Endodermal cell (in vitro differentiated cells): ENCODE measurements at places on chromosomes 11 and 22. TPM values are rescaled to one million over a fixed set of nuclear protein-coding genes. Genes with fewer than 3 reads are reported as not detected.

GRCh38 chr22:27488456-27489177 is 312.9 kb downstream of the MN1 start:
- no peaks in the 10 kb centered on the region for H3K27me3 ChIP-seq
- no peaks in the 10 kb centered on the region for H3K4me1 ChIP-seq
- no peak for DNase-seq

Gene SLCO2B1
- 0.90 and 1.1 TPM in 2 replicates for total RNA-seq

GRCh38 chr11:16215352-16215751 is 141.0 kb downstream of the SOX6 start:
- H3K27ac ChIP-seq, result no peak overlapping the region
- DNase-seq, result no peak
- no peaks in the 10 kb centered on the region for H3K4me1 ChIP-seq
- no peaks in the 10 kb centered on the region for H3K27me3 ChIP-seq

DNA sequence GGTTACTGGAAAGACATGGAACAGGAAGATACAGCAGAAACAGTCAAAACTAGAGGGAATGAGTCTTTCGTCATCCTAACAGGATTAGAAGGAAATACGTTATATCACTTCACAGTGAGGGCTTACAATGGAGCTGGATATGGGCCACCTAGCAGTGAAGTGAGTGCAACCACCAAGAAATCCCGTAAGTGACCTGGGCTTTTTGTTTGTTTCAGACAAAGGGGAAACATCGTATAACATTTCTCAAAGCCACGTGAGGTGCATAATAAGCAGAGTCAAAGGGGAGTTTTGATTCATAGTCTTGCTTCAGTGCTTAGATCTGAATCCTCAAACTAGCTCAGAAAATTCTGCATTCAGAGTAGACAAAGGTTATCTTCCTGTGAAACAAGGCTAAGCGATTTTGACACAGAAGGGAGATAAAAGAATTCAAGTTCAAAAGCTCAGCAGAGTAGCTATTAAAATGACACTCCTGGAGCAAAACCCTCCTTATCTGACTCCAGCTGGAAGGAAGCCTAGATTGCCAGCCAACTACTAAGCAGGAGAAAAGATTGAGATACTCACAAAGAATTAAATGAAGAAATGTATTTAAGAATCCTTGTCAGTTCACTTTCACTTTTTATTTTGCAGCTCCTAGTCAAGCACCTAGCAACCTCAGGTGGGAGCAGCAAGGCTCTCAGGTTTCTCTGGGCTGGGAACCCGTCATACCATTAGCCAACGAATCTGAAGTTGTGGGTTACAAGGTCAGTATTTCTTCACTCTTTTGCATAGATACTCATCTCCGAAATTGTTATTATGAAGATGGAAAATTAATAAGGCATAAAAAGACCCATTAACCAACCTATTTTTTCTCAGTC is 346.4 kb upstream of the ARHGAP42 start:
- no peaks in the 10 kb centered on the region for H3K36me3 ChIP-seq
- H3K4me1 ChIP-seq, result no peaks in the 10 kb centered on the region
- no peak overlapping the region for H3K27ac ChIP-seq
- peaks cover 66% of the 10 kb centered on the region for H3K27me3 ChIP-seq

DNA sequence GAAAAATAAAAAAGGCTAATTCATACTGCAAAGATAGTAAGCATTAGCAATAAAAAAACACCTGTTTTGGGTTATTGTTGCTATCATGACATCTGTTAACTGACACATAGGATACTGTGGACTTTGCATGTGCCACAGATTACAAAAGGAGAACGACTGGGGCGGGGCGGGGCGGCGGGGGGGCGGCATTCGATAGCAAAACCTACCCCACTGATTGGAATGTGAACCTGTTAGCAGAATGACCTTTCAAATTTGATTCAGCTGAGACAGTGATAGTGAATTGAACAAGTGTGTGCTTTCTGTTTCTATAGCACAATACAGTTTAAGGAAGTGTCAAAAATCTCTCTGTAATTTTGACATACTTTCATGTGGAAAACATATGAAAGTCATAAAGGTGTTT is 14.9 kb downstream of the MMP20 start:
- peaks cover 5% of the 10 kb centered on the region for H3K4me1 ChIP-seq
- no peaks in the 10 kb centered on the region for H3K36me3 ChIP-seq
- H3K4me3 ChIP-seq, result no peak overlapping the region

Gene RNASEH2C
- 37.8 to 47.9 TPM (median 43.5 TPM) in 3 replicates for total RNA-seq

- H3K27ac ChIP-seq, result no peak overlapping the region
- peaks cover 8% of the 10 kb centered on the region for H3K27me3 ChIP-seq
- H3K4me1 ChIP-seq, result peaks cover 15% of the 10 kb centered on the region
Measured at GRCh38 chr11:20634044-20634443, 34.6 kb downstream of the SLC6A5 start.

GRCh38 chr11:119120639-119121007 is 757 bp upstream of the HINFP start:
- H3K27ac ChIP-seq, result no peak overlapping the region
- H3K27me3 ChIP-seq, result no peaks in the 10 kb centered on the region
- no peak for DNase-seq
- no peaks in the 10 kb centered on the region for H3K4me1 ChIP-seq
- H3K36me3 ChIP-seq, result peaks cover 19% of the 10 kb centered on the region
- H3K4me3 ChIP-seq, result peak overlapping the region; percentile 94

DNA sequence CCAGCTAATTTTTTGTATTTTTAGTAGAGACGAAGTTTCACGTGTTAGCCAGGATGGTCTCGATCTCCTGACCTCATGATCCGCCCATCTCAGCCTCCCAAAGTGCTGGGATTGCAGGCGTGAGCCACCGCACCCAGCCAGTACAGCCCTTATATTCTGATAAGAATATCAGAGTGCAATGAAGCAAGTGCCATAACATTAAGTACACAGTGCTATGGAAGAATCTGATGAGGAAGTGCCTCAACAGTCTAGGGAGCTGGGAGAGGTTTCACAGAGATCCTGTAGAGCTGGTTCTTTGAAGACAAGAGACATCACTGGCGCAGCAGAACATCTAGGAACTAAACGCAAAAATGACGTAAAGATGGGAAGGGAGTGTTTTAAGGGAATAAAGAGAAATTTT is 2.1 kb downstream of the RTCB start:
- H3K27ac ChIP-seq, result no peak overlapping the region
- peaks cover 6% of the 10 kb centered on the region for H3K4me1 ChIP-seq
- DNase-seq, result no peak
- H3K4me3 ChIP-seq, result peak overlapping the region; percentile 98

DNA sequence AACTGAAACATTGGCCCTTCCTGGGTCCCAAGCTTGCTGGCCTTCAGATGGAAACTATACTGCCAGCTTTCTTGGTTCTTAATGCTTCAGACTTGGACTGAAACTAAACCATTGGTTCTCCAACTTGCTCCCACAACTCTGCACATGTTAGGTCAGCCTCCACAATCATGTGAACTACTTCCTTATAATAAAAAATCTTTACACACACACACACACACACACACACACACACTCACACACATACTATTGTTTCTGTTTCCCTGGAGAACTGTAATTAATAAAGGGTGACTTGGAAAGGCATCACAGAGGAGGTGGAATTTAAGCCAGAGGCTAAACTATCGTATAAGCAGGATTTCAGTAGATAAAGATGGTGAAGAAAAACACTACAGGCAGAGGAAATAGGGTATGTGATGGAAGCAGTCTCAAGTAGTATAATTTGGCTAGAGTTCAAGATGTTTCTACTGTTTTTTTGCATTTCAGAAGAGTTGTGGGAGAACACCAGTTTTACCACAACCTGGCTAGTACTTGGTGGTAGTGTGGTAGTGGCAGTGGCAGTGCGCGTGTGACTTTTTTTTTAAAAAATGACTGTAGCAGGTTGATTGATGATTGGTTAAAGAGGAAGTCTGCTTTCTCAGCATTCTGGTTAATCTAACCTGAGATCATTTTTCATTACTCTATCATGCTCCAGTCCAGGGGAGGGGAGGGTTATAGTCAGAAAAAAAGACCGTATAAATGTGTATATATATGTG is 70.1 kb downstream of the PDE3B start:
- no peaks in the 10 kb centered on the region for H3K4me1 ChIP-seq
- no peak overlapping the region for H3K4me3 ChIP-seq
- no peaks in the 10 kb centered on the region for H3K36me3 ChIP-seq
- no peak overlapping the region for H3K27ac ChIP-seq
- DNase-seq, result no peak
- no peaks in the 10 kb centered on the region for H3K27me3 ChIP-seq

Gene KIF18A
- total RNA-seq, result 16.4 to 29.0 TPM (median 24.4 TPM) in 3 replicates
